ENCODE measurements at places on chromosomes 16 and 17. TPM values are rescaled to one million over a fixed set of nuclear protein-coding genes. Genes with fewer than 3 reads are reported as not detected.

The CRYM gene
- 0.68 TPM for total RNA-seq

The CCDC40 gene
- 0.68 TPM for total RNA-seq

The GPRC5C gene
- total RNA-seq = 7.2 TPM

The DOC2B gene
- total RNA-seq = under 0.01 TPM

The RNF222 gene
- 1.4 TPM for total RNA-seq
